ENCODE measurements at places on chromosomes 6 and 20.

GRCh38 chr6:7693827-7694226 lies 32.1 kb upstream of the BMP6 start:
- DNase-seq = no peak

DNA sequence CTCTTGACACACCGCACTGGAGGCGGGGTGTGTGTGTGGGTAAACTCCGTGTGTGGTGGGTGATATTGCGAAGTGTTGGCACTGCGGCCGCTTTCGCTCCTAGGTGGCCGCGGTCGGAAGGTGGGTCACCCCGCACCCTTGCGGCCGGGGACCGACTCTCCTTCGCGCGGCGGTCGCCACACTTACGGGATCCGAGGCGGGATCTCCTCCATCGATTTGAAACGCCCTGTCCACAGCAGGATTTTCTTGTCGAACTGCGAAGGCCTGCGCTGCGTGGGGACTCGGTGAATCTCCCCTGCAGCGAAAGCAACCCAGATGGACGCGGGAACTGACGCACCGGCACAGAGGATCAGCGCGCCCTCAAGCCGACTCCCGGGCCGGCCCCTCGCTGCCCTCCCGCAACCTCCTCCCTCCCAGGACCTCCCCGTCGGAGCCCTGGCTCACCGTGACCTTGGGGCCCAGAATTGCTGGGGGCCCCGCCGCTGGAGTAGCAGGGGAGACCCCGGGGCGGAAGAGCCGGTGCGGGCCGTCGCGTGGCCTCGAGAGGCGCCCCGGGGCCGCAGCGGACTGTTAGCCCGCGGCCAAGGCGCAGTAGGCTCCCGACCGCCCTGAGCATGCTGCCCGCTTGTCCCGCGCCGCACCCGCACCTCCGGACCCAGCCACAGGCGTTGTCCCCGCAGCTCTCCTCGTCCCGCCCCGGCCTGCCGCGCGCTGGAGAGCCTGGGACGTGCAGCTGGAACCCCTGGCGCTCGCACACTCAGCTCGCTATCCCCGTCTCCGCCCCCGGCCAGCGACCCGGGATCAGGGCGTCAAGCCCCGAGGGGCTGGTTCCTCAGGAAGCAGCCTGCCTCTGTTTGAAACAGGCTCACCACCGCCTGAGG lies at the start of gene FAM162B:
TSS of gene FAM162B (minus strand) at position 759 of the 881 bp plus-strand sequence. CDS start at position 616, 143 bp downstream.
- no peak for DNase-seq

GRCh38 chr6:116190550-116190949 lies 63.3 kb downstream of the TSPYL4 start:
- DNase-seq = no peak

DNA sequence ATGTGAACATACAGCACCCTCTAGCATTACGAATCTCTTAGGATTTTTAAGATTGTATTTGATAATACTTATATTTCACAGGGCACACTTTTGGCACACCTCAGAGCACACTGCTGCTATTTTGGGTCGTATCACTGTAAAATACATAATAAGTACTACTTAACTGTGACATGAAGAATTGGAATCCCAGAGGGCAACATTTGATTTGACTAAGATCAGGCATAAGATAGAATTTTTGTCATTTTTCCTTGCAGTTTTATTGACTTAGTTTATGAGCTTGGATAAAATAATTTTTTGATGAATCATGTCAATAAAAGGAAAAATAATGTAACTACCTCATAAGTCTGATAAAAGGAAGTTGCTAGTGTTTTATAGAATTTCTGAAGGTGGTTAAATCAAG lies 22.4 kb downstream of the MRS2 start:
- DNase-seq = no peak

DNA sequence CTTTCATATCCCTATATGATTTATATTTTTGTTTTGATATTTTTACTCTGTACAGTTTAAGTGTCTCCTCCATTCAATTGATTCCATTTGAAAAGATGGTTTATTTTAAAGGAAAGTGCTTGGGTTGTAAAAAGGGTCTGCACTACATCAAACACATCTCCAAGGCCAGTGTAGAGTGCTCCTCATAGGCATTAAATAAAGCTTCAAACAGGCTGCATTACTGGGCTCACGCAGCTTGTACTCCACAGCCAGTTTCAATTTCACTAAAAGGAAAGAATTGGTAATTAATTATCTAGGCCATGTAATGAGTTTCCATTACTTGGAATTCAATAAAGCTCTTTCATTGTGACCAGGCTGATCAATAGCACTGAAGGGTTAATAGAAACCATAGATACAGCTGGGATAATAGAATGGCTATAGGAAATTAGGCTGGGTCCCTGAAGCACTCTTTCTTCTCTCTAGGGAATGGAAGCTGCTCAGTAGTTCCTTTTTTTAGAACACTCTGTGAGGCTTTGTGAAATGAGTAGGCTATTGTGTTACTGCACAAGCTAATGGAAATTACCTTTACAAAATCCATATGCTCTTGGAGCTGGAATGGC lies 442.2 kb downstream of the RNF144B start:
- no peak for DNase-seq

- peak; percentile 1 for DNase-seq
These were observed 158.2 kb upstream of the IMPG1 start for GRCh38 chr6:76230711-76231110.

GRCh38 chr6:125206389-125206788 lies 52.8 kb downstream of the TPD52L1 start:
- no peak for DNase-seq

- no peak for DNase-seq
These were observed 52.6 kb upstream of the NAA20 start for GRCh38 chr20:19964289-19965265.

- no peak for DNase-seq
These were observed 51.0 kb downstream of the TFAP2A start for GRCh38 chr6:10363911-10364310.

- DNase-seq = no peak
These were observed 29.7 kb upstream of the EXOC2 start for GRCh38 chr6:722608-723007.

GRCh38 chr6:45078432-45078831 lies 249.7 kb upstream of the RUNX2 start:
- no peak for DNase-seq

- DNase-seq = peak; percentile 64
These were observed 58.9 kb upstream of the SERINC1 start for GRCh38 chr6:122530440-122531046.

GRCh38 chr20:561437-562231 lies 18.0 kb upstream of the CSNK2A1 start:
- DNase-seq = peak; percentile 70

- DNase-seq = no peak
These were observed 181.2 kb upstream of the TNFAIP3 start for GRCh38 chr6:137685798-137686375.

- DNase-seq = peak; percentile 58
These were observed 24.4 kb downstream of the PLCB1 start for GRCh38 chr20:8156235-8157079.

DNA sequence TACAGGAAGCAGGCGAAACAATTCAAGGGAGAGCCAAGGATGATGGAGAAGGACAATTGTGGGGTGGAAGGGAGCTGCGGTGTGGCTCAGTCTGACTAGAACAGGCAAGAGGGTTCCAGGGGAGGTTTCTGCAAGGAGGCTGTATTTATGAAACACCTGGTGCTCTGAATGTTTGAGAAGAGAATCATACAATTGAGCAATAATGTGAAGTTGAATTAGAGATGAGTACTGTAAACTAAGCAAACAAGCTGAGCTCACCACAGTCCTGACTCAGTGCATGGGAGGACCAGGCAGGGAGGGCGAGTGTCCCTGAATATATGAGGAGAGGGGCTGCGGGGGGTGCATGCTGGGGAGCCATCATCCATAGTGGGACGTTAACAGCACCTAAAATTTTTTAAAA lies 279.7 kb downstream of the KIF16B start:
- no peak for DNase-seq

GRCh38 chr6:4352731-4353130 lies 217.4 kb upstream of the ECI2 start:
- no peak for DNase-seq

GRCh38 chr20:5024982-5025381 lies 23.7 kb upstream of the SLC23A2 start:
- DNase-seq = no peak

GRCh38 chr6:135096403-135097130 lies 41.9 kb upstream of the HBS1L start:
- DNase-seq = no peak

DNA sequence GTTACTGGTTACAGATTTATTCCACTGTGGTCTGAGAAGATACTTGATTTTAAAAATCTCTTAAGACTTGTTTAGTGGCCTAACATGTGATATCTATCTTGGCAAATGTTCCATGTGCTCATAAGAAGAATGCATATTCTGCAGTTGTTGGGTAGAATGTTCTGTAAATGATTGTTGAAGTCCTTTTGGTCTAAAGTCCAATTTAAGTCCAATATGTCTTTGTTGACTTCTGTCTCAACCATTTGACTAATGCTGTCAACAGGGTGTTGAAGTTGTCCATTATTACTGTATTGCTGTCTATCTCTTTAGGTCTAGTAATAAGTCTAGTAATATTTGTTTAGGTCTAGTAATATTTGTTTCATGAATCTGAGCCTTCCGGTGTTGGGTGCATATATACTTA lies 387.8 kb upstream of the RUNX2 start:
- DNase-seq = no peak

DNA sequence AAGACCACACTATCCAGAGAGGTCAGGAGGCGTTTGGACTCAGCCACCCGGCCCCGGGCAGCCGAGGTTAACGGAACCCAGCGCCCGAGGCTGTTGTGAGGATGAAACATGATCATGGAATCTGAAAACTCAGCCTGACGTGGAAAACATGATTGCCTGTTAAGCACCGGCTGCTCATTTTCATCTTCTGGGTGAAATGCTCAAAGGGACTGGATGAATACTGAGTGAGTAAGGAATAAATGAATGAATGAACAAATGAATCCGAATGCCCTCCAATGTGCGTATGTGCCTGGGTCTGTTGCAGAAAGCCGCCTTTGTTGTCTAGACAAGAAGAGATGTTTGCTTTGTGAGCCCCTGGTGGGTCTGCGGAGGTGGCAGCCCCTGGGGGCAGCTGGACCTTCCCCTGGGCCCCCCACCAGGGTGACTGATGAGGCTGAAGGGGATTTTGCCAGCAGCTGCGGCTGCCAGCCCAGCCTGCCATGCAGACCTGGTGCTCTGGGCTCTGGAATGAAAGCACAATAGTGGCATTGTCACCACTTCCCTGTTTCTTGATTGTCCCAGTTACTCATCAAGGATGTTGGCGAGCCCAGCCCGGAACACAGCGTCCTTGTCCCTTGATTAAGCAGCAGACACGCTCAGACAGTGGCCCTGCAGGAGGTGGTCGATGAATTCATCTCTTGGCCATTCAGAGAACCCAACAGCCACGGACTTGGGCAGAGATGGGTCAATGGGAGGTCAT lies 211.1 kb downstream of the ANKRD60 start:
- no peak for DNase-seq

- no peak for DNase-seq
These were observed 12.1 kb downstream of the SLC2A4RG start for GRCh38 chr20:63751471-63752271.

DNA sequence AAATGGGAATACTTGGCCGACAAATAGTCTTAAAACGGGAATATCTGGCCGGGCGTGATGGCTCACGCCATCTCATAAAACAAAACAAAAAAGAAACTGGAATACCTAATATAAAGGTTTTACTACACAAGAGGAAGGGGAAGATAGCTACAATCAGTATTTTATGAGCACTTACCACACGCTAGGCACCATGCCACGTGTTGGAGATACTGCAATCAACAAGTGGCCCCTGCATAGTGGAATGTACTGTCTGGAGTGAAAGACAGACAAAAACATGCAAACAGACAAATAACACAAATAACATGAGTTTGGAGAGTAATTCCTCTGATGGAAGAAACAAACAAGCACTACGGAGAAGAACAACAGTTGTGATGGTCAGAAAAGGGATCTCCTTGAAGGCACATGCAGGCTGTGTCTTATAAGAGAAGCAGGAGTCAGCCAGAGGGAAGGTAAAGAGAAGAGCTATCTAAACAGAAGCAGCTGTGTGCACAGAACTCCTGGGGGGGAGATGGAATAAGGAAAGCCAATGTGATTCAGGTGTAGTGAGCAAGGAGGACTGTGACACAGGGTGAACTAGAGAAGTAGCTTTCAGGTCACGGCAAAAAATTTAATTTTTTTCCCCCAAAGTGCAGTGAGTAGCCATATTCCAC lies 39.1 kb upstream of the AKIRIN2 start:
- DNase-seq = no peak

GRCh38 chr20:57429580-57430200 lies 38.5 kb downstream of the RBM38 start:
- no peak for DNase-seq

- no peak for DNase-seq
These were observed 169.2 kb downstream of the GRM4 start for GRCh38 chr6:33976437-33977360.

DNA sequence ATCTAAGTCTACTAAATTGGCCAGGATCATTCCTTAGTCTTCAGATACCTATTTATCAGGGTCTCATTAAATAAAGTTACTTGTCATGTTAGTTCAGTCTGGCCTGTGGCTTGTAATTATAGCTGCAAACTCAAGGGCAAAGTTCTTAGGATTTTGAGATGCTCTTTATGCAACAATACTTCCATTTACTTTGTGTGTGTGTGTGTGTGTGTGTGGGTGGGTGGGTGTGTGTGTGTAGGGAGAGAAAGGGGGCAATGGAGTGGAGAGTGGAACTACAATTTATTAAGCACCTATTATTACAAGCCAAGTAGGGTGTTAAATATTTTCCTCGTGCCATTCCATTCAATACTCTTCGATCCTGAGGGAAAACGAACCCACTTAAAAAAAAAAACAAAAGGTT lies 17.7 kb upstream of the TBC1D20 start:
- DNase-seq = no peak

DNA sequence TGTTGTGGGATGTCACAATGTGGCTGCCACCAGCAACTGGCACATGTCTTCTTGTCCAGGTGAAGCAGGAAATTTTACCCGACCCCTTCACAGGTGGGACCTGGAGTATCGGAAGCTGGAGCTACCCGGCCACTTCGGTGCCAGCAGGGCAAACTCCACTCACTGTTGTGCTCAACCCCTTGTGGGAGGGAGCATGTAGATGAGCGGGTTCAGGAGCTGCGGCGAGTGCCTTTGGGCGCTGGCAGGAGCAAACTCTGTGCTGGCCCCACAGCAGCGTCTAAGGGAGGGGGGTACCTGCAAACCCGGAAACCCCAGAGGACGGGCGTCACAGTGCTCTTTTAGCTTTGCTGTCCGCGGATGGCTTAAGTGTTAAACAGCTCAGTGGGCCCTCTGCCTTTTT lies 20.7 kb upstream of the SULF2 start:
- no peak for DNase-seq

DNA sequence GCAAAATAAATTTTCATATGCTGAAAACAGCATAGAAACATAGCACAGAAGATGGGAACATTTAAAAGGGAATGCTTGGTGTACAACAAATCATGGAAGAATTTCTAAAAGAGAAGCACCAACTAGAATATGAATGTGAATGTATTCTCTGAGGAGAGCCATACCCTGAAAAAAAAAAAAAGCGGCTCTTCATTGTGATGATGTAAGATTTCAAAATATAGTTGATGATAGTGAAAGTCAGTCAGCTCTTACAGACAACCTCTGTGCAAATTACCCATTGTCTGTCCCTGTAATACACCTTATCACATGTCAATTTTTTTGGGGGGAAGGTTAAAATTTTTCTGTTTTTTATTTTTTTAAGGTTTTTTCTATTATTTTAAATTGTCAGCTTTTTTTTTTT lies 58.6 kb upstream of the PTCHD4 start:
- DNase-seq = no peak

All from Jurkat, Clone E6-1 (cell line).